AG04449 (cell line): ENCODE measurements at places on chromosomes 5 and 9.

GRCh38 chr5:134545070-134545868 is 19.8 kb downstream of the JADE2 start:
- DNase-seq: no peak

DNA sequence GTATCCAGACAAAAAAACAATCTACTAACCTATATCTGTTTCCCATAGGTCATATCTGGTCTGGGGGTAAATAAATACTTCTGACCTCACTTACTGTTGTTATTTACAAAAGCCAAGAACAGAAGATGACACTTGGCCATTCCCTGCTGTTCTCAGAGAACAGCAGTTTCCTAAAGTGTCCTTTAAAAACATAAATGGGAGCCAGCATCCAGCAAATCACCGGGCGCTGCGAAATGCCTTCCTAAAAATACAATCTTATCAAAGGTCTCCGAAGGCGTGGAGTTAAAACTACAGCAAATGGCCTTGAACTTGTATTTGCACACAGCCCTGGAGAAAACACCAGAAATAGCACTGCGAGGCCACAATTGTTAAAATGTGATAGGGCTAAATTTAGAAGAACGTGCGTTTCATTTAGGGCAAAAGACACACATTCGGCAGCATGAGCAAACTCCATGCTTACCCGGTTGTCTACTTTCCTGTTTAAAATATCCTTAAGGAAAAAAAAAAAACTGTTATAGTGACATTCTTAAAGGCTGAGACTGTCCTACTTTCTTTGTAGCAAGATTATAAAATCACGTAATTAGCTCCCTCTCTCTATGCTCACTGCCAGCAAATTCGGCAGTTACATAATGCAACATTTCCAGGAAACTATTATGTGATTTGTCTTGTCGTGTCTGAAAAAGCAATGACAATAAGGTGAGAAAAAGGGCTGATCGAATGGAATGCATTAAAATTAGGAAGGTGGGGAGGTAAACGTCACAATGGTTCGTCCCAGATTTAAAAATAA is 1.5 kb downstream of the NFIL3 start:
- DNase-seq: no peak

DNA sequence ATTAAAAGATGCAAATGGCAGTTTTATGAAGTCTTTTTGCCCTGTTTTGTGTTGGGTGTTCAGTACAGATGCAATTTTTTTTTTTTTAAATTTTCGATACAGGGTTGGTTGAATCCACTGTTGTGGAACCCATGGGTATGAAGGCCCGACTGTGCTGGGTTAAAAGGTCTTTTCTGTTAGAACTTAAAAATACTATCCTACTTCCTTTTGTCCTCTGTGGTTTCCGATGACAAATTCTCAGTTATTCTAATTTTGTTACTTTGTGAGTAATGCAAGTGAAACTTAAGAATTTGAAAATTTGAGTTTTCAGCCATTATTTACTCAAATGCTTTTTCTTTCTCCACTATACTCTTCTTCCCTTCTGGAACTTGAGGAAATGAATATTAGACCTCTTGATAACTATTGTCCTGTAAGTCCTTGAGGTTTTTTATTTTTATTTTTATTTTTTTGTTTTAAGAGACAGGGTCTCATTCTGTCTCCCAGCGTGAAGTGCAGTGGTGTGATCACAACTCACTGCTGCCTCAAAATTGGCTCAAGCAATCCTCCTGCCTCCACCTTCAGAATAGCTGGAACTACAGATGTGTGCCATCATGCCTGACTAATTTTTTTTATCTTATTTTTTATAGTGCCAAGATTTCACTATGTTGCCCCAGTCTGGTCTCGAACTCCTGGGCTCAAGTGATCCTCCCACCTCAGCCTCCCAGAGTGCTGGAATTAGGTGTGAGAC is 67.5 kb downstream of the ZCCHC7 start:
- no peak for DNase-seq

DNA sequence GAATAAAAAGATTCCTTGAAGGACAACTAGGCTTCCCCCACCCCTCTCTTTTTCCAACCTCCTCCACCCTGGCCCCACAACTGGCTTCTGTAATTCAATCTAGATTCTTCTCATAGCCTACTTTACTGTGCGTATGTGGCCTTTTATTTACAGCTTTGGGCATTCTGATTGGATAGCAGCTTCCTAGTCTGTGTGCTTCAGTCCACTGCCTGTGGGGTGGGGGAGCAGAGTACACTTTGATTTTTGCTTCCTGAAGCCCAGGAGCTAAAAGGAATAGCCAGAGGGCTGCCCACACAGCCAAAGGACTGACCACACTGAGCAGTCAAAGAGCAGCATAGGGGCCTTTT is 30.4 kb downstream of the RUSC2 start:
- no peak for DNase-seq

- DNase-seq: no peak
Observed at GRCh38 chr5:179530069-179530998, 20.0 kb upstream of the RUFY1 start.

GRCh38 chr5:154767576-154767975 is 12.4 kb downstream of the LARP1 start:
- no peak for DNase-seq

DNA sequence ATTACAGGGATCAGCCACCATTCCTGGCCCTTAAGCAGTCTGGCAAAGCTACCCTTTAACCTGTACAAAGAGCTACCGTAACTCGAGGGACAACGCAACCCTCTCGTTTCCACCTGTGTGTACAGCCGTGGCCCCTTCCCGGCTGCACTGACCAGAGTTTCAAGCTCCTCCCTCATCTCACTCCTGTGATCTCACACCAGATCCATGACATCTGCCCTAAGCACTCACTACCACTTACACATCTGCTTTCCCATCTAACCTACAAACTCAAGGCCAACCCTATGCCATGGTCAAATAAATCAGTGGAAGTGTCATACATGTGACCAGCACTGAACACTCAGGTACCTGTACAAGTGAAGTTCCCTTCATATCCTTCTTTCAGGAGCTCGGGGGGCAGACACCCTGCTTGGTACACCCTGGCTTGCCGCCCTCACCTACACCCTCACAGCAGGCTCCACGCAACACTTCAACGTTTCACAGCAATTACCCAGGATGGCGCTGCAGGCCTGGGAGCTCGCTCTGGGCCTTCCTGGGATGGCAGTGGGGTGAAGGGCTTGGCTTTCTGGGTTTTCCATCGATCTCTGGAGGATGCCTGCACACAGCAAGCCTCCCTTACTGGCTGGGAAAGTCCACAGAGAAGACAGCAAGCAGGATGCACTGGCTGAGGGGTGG is 61.7 kb downstream of the PRRT1B start:
- DNase-seq: no peak

DNA sequence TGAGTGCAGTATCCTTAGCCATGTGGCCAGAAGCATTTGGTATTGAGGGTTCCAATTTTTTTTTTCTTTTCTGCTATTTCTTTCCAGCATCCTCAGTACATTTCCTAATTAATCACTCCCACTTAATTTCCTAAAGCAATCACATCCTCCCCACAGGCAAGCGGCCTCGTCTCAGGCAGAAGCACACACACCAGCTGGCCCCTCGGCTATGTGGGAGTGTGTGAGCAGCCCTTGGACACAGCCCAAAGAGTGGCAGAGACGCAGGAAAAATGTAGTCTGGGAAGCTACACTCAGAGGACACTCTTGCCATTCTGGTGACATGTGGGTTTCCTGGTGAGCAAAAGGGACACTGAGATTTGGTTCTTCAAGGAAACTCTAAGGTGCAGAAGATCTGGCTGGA is 20.7 kb downstream of the SLIT3 start:
- no peak for DNase-seq

DNA sequence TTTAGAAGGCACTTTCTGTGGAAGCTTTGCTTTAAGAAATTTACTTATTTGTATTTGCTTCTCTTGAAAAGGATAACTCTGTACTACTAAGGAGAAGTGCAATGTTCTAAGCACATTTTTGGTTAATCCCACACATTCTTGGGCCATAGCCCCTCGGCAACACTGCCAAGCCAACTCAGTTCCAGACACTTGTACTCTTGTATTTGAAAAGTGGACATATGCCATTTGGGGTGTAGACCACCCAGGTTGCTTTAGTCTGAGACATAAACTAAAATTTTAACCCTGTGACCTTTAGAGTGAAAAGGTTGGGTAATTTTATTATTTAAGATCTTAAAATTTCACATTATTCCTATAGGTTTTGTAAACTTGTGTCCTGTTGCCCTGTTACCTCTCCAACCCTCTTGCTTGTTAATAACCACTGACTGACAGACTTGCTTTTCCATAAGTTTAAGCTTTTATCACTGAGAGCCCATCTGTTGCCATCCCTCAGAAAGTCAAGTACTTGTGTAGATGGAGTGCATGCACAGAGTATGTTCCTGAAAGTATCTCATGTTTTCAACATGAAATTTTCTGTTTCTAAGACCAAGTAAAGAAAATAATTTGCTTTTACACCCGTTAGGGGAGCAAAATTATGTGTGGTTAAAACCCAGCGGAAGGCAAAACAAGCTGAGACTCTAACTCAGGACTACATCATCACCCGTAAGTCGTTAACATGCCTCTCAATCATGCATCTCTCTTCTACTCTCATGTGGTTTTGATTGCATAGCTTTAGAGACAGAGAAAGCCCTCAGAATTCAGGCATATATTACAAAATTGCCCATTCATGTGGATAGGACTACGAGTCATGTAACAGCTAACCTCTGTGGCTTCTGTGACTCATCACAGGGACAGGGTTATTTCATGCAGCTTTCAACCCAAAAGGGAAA is 117.3 kb downstream of the GDNF start:
- peak; percentile 88 for DNase-seq

DNA sequence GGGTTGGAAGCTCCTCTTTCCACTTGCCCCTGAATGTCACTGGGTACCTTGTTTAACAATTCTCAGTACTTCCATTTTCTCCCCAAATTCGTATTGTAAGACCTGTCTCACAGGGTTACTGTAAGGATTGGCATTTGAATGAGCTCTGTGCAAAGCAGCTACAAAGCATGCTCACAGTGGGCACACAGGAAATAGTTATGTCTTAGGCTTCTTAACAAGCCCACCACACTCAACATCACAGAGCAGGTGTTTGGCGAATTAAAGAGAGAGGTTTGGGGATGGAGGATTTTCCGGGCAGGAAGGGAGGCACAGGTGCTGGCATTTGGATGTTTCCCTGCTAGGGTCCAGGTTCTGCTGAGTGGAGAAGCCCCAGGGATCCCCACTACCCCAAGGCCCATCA is 17.0 kb upstream of the LHFPL2 start:
- DNase-seq: no peak

DNA sequence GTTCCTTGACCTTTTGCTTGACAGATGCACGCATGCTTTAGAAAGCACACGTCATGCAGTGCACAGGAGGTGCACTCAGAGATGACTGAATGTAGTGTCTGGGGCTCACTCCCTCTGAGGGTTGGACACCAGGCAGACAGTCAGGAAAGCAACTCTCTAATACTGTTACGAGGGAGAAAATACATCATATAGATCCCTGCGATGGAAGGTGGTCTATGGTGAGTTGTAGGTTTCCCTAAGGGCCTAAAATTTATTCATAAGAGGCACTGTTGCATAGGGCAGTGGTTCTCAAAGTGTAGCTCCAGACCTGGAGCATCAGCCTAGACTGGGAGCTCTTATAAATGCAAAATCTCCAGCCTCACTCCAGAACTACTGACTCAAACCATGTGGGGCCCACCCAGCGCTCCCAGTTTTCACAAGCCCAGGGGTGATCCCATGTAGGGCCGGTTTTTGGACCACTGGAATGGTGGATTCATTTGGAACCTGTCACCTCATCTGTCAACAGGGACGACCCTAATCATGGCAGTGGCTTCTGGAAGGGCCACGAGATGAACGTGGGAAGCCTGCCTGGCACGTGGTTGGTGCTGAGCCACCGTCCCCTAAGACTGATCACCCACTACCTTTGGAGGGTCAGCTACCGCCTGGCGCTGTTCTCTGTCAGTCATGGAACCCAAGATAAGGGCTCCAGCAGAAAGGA is 16.8 kb upstream of the PHF19 start:
- no peak for DNase-seq
